Stimulated activated CD8-positive, alpha-beta memory T cell treated with anti-CD3 and anti-CD28 coated beads, Interleukin-4, amount 100 ng/mL, for 1 hour (primary cell): ENCODE measurements at places on chromosomes 6 and 20.

GRCh38 chr6:9064156-9064555 is 628.8 kb upstream of the SLC35B3 start:
- DNase-seq = no peak

- DNase-seq = no peak
Measured at GRCh38 chr20:33630507-33630906, 31.6 kb upstream of the C20orf144 start.

- peak; percentile 11 for DNase-seq
Measured at GRCh38 chr6:2353412-2354137, 108.2 kb upstream of the GMDS start.

- DNase-seq = no peak
Measured at GRCh38 chr6:138520463-138520862, 21.2 kb upstream of the NHSL1 start.

GRCh38 chr6:15885624-15886023 is 222.8 kb upstream of the DTNBP1 start:
- no peak for DNase-seq

GRCh38 chr6:169366258-169366901 is 112.7 kb upstream of the THBS2 start:
- no peak for DNase-seq

- DNase-seq = no peak
Measured at GRCh38 chr6:145213614-145214013, 521.7 kb downstream of the EPM2A start.

- DNase-seq = no peak
Measured at GRCh38 chr6:63224179-63224578, 12.9 kb downstream of the FKBP1C start.

DNA sequence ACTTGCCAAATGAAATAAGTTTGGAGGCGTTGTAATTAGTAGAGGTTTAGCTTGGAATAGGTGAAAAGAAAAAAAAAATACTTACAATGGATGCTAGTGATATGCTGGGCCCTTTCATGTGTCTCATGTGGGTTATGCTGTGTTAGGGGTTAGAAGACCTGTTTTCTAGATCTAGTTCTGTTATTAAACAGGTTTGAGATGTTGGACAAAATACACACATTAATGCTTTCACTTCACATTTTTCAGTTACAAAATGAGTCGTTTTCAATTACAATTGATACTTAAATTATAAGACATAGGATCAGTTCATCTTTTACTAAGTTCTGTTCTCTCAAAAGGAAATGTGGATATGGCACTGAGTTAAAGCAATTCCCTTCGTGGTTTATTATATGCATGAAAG is 509.8 kb downstream of the EPM2A start:
- no peak for DNase-seq

- no peak for DNase-seq
Measured at GRCh38 chr6:147287869-147288271, 83.7 kb downstream of the STXBP5 start.

DNA sequence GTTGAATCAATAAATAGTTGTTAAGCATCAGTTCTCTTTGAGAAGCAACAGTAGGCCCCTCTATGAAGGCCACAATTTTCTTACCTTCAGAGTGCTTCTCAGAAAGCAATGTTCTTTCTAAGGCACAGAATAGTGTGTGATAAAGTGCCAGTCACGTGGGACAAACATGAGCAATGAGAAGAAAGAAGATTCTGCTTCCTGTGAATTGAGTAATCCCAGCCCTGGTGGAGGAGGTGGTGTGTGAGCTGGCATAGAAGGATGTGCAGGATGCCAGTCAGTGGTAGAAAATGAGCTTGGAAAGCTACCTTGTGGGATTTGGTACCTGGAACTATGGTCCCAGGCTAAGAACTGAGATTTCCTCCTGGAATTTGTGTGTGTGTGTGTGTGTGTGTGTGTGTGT is 21.7 kb downstream of the KIZ start:
- no peak for DNase-seq

- DNase-seq = no peak
Measured at GRCh38 chr20:34705008-34705396, 858 bp downstream of the TP53INP2 start.

GRCh38 chr6:137740967-137741761 is 125.9 kb upstream of the TNFAIP3 start:
- DNase-seq = no peak

DNA sequence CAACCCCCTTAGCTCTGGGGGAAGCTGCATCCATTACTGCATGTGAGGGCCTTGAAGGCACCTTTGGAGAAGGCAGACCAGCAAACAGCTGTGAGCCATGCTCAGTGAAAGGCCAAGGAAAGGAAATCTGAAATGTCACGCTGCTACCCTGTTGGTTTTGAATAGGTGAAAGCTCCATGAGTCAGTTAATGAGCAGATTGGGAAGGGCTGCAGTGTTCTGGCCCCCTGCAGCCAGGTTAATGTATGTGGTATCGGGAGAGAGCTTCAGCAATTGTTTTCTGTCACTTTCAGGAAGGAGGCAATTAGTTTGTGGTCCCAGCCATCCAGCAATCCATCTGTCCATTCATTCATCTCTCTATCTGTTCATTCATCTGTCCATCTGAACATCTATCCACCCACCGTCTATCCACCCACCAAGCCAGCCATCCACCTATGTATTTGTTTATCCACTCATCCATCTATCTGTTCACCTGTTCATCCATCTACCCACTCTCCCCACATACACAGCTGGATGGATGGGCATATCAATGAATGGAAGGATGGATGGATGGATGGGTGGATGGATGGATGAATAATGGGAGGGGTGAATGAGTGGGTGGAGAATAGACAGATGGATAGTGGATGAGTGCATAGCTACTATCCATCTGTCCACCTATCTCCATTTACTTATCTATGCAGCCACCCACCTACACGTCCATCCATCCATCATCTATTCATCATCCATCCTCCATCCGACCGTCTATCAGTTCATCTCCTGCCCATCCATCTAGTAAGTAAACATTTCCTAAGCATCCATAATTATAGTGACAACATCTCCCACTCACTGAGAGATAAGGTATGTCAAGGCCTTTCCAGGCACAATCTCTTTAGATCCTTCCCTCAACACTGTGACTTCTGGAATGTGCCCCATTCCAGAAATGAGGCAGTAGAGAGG is 16.0 kb downstream of the PCK1 start:
- DNase-seq = no peak

DNA sequence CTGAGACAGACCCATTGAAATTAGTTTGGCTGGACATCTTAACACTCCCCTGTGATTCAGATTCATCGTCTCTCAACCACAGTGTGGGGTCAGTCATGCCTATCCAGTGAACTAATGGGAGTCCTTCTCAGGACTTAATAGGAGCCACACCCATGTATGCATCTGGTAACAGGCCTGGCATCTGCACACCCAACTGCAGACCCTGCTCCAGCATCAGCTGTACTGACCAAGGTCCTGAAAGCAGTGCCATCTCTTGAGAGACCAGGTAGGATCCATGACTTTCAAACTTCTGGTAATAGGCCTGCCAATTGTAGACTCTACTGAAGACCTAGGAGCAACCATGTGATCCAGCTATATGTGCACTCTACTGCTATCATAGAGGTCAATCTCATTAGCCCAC is 363.6 kb upstream of the POU3F2 start:
- DNase-seq = no peak
